Ascending aorta (tissue), 2 donors: ENCODE measurements at places on chromosomes 7 and 10.

DNA sequence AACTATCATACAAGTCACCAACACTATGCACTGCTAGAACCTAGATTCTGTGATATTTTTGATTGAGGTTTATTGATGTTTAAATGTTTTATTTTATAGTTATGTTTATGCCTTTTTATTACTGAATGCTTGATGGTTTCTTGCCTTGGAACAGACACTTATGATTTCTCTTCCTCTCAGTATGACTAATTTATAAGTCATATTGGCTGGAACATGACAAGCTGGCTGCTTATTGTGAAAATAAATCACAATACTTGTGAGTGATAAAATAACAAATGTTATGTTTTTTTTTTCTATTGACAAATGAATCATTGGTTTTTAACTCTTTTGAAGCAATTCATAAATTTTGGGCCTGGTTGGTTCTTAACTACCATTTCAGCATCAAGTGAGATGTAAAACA is 142.0 kb upstream of the MALRD1 start:
- no peak for DNase-seq

DNA sequence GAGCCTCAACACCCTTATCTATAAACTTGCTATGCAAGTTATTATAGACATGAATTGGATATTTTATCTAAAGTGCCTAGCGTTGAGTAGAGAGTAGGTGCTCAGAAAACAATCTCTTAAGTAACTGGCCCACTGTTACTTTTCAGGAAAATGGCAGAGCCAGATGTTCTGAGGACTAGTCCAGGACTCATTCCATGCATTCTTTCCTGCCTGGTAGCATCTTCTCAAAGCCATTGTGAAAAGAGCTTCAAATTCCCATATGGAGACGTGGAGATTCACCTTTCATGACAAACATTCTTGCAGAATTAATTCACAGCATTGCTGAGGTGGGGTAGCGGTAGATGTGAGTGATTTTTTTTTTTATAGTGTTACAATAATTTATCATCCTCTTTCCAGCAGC is 35.9 kb upstream of the ITPRID1 start:
- DNase-seq, result no peak

GRCh38 chr7:2325162-2325561 is 10.9 kb upstream of the SNX8 start:
- DNase-seq, result no peak

DNA sequence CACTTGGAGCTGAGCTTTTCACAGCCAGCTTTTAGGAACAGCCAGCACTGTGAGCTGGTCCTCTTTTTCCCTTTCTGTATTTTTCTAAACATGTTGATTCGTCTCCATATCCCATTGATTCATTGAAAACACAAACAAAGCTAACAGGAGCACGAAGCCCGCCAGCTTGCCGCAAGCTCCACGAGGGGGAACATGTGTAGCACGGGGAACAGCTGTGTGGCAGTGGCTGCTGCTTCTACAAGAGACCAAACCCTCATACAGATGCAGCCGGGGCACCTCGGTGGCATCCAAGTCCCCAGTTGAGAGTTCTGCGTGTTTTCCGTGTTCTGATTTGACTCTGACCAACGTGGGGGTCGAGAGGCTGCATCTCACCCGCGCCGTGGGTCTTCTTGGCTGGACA is 80.8 kb upstream of the SH2B2 start:
- DNase-seq, result no peak

DNA sequence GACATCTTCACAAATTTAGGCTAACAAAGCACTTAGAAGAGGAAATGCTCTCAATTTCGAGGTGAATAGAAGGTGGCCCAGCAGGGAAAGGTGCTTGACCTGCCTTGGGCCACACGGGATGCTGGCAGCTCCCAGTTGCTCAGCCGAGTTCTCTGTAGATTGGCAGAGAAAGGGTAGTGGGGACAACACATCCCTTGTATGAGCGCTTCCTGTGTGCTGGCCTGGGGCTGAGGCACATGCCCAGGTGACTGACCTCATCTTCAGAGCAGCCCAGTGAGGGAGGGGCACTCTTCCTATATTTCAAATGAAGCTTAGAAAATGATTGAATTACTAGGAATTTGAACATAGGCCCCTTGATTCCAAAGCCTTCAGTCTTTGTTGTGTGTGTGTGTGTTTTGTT is 20.2 kb downstream of the BAG3 start:
- no peak for DNase-seq

DNA sequence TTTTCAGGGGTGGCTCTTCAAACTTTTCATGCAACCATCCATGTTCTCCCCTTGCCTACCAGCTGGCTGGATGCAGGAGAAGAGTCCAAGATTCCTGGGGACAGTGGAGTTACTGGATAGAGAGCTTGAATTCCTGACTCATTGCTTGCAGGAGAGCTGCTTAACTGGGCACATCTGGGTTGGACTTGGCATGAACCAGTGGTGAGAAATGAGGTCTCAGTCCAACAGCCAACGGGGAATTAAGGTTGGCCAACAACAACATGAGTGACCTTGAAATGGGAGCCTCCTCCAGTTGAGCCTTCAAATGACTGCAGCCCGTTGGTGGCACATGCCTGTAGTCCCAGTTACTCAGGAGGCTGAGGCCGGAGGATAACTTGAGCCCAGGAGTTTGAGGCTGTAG is 58.1 kb upstream of the OPN4 start:
- peak; percentile 63 for DNase-seq

- no peak for DNase-seq
Measured at GRCh38 chr7:31805209-31805818, 118.3 kb downstream of the PPP1R17 start.

DNA sequence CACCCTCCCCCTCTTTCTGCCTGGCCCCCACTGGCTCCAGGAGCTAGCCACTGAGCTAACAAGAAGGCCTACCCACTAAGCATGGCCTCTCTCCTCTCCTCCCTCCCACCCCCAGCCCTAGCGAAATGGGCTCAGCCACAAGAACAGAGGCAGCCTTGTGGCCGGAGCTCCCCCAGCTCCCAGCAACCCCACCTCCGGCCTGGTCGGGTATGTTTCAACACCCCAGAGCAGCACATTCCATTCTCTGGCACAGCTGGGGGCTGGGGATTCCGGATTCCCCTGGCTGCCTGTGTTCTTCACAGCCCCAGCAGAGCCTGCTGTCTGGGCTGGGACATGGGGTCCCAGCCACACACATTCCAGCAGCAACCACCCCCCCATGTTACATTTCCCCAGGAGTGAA is 9.0 kb downstream of the SFRP5 start:
- no peak for DNase-seq

DNA sequence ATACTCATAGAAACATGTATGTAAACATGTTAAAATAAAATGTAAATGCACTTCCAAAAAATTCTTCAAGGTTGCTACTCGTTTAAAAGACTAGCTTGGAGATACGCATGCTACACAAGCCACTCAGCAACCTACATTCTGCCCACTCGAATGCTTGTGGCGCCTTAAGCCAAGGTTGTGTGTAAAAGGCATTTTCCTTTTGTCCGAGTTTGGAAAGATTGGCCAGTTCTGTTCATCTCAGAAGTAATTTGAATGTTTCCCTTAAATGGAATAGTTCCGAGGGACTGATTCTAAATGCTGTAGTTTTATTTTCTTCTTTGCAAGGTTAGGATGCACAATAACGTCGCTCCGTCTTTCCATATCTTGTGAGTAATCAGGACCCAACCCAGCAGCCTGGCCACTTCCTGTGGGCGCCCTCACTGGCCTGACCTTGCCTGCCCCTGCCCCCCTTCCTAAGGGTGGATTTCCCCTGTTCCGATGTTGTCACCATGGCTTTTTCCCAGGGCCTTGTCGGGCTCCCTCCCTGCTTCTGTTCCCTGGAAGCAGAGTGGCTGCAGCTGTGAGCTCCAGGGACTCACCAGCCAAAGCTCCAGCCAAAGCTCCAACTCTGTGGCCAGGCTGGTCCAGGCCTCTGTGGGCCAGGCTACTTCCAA is 70.6 kb downstream of the PTPRE start:
- peak; percentile 54 for DNase-seq

DNA sequence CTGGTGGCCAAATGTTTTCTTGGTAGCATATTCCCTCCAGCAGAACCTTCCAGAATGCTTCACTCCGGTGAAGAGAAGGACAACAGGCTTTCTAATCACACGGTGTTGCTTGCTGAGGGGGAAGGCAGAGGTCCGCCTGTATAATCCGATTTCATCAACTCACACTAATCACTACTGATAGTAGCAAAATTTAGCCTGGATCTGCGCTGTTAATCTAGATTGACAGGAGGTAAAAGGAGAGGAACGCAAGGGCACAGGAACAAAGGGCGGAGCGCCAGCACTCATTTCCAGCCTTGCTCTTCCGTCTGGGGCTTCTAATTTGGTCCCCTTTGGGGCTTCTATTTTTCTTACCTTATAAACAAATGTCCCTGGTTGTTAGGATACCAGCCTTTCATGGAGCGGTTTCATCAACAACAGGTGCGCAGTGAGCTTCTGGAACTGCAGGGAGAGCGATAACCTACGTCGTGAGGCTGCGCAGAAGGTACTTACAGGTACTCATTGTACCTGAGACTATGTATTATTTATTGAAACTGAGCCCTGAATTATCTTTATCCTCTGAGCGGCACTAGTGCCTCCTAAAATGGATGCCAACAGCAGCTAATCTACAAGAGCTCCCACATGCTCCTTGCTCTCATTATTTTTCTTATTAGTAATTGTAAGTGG is 150.6 kb downstream of the CACNB2 start:
- no peak for DNase-seq

DNA sequence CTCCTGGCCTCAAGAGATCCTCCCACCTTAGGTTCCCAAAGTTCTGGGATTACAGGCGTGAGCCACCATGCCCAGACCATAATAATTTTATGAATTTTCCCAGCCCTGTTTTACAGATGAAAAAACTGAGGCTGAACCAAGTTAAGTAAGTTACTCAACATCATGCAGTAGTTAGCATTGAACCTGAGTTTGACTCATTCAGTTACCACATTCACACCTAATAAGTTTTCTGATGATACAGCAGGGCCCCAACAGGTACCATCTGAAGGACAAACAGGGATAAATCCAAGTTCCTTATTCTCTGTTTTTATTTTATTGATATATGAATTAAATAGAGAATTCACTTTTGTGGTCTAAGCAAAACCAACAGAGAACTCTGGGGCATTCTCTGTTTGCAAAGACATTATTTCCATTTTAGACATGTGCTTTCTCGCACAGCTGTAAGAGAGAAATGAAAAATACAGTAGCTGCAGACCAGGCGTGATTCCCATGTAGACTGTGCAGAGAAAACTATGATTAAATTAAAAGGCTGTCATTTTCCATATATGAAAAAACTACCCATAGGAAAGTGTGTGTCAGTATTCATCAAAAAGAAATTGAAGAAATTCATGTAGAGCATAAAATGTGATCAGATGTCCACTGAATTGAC is 26.6 kb downstream of the APBB1IP start:
- no peak for DNase-seq
